Left kidney (tissue), 8 donors: ENCODE measurements at places on chromosomes 11 and 22.

DNA sequence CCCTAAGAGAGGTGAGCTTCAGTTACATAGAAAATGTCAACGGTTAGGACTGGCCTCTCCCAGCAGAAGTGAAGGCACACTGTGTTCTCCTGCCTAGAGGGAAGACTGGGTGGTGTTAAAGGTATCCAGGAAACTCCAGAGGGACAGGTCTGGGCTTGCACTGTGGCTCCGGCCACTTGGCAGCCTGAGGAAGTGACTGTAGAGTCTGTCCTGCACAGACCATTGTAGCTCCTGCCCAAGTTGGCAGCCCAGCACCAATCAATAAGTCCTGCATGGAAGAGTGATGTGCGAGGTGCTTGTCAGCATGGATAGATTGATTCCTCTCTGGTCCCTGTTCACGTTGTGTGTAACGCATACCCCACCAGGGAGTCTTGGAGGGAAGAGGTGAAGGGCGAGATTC, 284.8 kb downstream of the TENM4 start:
- no peak for DNase-seq

GRCh38 chr11:79294845-79295731, 145.7 kb downstream of the TENM4 start:
- DNase-seq, result no peak

GRCh38 chr11:748007-748359, 719 bp downstream of the TALDO1 start:
- no peak for DNase-seq

GRCh38 chr11:12771875-12772274, 97.7 kb downstream of the TEAD1 start:
- no peak for DNase-seq

GRCh38 chr11:33214187-33214586, 43.0 kb upstream of the HIPK3 start:
- DNase-seq, result no peak

DNA sequence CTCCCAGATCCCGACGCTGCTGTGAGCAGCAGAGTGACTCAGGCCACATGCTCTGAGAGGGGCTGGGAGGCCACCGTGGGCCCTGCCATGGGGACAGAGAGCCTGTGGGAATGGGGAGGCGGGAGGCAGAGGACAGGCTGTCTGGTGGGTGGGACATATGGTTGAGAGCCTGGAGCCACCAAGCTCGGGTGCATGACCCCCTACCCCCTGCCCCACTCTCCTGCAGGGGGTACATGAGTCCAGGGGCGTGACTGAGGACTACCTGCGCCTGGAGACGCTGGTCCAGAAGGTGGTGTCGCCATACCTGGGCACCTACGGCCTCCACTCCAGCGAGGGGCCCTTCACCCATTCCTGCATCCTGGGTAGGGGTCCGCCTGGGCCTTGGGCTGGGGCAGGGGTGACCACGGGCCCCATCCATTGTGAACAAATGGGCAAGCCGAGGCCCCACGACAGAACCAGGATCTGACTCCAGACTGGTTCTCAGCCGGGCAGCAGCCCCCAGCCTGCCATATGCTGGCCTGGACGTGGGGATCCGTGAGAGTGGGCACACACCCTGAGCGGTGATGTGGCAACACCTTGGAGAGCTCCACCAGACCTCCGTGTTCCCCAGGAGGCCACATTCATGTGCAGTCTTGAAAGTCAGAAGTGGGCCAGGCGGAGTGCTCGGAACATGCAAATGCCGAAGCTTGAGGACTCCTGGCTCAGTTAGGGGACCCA, 17.4 kb upstream of the ARHGAP8 start:
- no peak for DNase-seq

- DNase-seq, result no peak
Observed at GRCh38 chr11:111745719-111746504, 20.3 kb downstream of the PPP2R1B start.
